ENCODE measurements at places on chromosomes 5 and 9.
A peak's percentile ranks its signal among the peaks of the same experiment; 100 is the strongest.

DNA sequence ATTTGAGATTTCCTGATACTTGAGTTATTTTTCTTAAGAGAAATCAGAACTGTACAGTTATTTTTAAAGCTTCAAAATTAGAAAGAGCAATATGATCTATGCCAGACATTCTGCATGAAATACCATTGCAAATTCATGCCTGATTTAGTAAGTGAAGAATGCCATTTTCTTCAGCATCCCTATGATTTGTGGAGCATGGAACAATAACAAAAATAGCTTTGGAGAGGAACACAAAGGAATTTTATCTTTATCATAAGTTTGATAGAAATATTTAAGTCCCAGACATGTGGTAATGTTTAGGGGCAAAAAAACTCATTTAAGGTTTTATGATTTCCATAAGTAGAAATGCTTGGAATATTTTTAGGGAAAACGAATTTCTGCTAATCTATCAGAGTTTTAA is 1863.4 kb downstream of the EFNA5 start:
- H3K27me3 ChIP-seq = no peaks in the 10 kb centered on the region
- no peak overlapping the region for H3K4me3 ChIP-seq
- no peak for DNase-seq
- H3K27ac ChIP-seq = no peak overlapping the region

GRCh38 chr5:24767086-24767485 is 122.3 kb upstream of the CDH10 start:
- H3K4me1 ChIP-seq = no peaks in the 10 kb centered on the region
- H3K27ac ChIP-seq = no peak overlapping the region
- H3K36me3 ChIP-seq = no peaks in the 10 kb centered on the region
- no peak for DNase-seq
- H3K4me3 ChIP-seq = no peak overlapping the region

GRCh38 chr9:13437866-13438265 is 158.4 kb upstream of the MPDZ start:
- peaks cover under 1% of the 10 kb centered on the region for H3K27me3 ChIP-seq
- no peaks in the 10 kb centered on the region for H3K36me3 ChIP-seq
- H3K27ac ChIP-seq = no peak overlapping the region
- H3K4me3 ChIP-seq = no peak overlapping the region
- H3K4me1 ChIP-seq = no peaks in the 10 kb centered on the region

- no peak for DNase-seq
- H3K27me3 ChIP-seq = no peaks in the 10 kb centered on the region
- no peak overlapping the region for H3K27ac ChIP-seq
- H3K36me3 ChIP-seq = no peaks in the 10 kb centered on the region
- no peaks in the 10 kb centered on the region for H3K4me1 ChIP-seq
- no peak overlapping the region for H3K4me3 ChIP-seq
These were observed 454.5 kb downstream of the HINT1 start for GRCh38 chr5:130710596-130710995.

DNA sequence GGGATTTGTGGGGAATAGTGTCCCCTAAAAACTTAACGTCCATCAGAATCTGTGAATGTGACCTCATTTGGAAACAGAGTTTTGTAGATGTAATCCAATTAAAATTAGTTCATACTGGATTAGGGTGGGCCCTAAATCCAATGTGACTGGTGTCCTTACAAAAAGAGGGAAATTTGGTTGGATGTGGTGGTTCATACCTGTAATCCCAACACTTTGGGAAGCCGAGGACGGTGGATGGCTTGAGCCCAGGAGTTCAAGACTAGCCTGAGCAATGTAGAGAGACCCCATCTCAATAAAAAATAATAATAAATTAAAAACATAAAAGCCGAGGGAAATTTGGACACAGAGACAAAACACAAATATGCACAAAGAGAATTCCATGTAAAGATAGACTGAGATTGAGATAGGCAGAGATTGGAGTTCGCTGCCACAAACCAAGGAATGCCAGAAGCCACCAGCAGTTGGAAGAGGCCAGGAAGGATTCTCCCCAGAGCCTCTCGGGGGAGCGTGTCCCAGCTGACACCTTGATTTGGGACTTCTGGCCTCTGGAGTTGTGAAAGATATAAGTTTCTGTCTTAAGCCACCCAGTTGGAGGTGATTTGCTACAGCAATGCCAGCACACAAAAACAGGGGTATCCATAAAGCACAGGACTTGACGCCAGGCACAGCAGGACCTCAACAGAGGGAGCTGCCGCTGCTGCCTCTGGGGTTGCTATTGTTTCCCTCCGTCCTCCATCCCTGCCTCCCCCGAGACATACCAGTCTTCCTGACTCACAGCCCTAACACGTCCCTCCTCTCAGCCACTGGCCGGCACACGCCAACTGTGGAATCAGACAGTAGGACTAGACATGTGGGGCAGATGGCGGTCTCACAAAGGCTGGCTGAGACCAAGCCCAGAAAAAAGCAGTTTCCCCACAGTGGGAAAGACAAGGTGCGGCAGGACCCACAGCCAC is 73.8 kb upstream of the IL17B start:
- peaks cover 49% of the 10 kb centered on the region for H3K4me1 ChIP-seq
- peak; percentile 57 for DNase-seq
- H3K27me3 ChIP-seq = no peaks in the 10 kb centered on the region
- peak overlapping the region; percentile 91 for H3K27ac ChIP-seq
- H3K4me3 ChIP-seq = no peak overlapping the region

- H3K4me1 ChIP-seq = no peaks in the 10 kb centered on the region
- H3K36me3 ChIP-seq = no peaks in the 10 kb centered on the region
- no peak overlapping the region for H3K27ac ChIP-seq
- no peaks in the 10 kb centered on the region for H3K27me3 ChIP-seq
These were observed 210.5 kb downstream of the FSTL4 start for GRCh38 chr5:133401731-133402347.

GRCh38 chr5:16894236-16895057 is 41.6 kb downstream of the MYO10 start:
- no peak overlapping the region for H3K4me3 ChIP-seq
- peak; percentile 77 for DNase-seq
- peak overlapping the region; percentile 86 for H3K27ac ChIP-seq
- no peaks in the 10 kb centered on the region for H3K36me3 ChIP-seq
- peaks cover 35% of the 10 kb centered on the region for H3K4me1 ChIP-seq

DNA sequence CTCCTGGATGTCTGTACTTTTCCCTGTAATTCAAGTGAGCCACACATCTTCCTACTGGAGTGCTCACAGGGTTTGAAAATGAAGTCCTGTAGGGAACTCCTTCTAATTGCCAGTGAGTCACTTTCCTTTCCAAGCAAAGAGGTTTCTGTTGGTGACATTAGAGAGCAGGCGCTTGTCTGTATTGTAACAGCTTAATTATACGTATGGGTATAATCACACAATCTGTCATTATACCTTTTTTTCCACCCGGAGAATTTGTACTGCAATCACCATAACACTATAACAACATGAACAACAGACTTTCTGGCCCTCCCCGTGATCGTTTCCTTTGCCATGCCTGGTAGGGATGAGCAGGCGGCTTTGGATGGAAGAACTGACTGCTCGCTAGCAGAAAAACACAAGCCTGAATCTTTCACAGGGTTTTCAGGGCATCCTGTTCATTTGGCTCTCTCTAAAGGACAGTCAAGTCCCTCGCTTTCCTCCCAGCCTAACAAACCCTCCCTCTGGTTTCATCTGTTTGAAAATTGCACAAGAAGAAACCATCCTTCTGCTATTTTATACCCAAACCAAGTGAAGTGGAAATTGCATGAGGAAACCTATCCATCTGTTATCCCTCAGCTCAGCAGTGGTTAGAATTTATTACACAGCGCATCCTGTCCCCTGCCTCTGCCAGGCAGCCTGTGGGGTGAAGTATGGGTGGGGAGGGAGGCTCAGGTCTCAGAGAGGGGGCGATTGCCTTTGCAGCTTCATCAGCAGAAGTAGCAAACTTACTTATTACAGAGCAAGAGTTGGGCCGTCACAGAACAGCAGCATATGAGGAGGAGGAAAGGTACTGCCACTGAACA is 307.0 kb upstream of the TLE4 start:
- H3K27ac ChIP-seq = no peak overlapping the region
- no peaks in the 10 kb centered on the region for H3K4me1 ChIP-seq
- no peak for DNase-seq
- no peak overlapping the region for H3K4me3 ChIP-seq
- H3K27me3 ChIP-seq = no peaks in the 10 kb centered on the region
- H3K36me3 ChIP-seq = no peaks in the 10 kb centered on the region

All from transverse colon (tissue), 4 donors.